ENCODE measurements at places on chromosomes 6 and 20. TPM values are rescaled to one million over a fixed set of nuclear protein-coding genes. Genes with fewer than 3 reads are reported as not detected.

DNA sequence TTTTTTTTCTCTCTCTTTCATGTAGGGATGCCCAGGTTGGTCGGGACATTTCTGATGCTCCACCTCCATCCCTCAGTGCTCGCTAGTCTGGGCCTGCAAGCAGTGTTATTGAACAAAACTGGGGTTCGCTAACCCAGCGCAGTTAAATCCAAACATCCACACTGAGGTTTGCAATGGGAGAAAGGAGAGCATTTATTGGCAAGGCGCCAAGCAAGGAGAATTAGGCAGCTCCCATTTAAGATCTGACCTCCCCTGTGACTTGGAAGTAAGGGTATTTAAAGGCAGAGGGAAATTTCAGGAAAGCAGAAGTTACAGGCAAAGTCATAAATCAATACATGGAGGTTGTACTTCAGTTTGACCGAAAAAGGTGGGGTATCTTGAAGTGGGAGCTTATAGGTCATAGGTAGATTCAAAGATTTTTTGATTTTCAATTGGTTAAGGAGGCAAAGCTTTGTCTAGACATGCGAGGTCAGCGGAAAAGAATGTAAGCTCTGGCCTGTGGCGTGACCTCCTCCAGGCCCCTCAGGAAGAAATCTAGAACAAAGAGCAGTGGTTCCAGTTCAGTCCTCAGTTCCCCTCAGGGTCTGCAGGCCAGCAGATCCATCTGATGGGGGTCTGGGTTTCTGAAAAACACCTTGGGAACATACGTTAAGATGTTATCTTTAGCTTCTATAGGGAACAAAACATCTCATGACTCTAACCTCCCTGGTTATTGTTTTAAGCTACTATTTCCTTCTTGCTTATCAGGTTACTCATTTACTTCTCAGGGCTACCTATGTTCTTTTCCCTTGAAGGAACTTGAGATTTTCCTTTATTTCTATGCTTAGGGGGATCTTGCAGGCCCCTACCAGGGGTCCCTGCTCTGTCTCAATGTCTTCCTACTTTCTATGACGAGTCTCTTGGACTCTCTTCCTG lies 66.0 kb upstream of the KIF16B start:
- DNase-seq: no peak

DNA sequence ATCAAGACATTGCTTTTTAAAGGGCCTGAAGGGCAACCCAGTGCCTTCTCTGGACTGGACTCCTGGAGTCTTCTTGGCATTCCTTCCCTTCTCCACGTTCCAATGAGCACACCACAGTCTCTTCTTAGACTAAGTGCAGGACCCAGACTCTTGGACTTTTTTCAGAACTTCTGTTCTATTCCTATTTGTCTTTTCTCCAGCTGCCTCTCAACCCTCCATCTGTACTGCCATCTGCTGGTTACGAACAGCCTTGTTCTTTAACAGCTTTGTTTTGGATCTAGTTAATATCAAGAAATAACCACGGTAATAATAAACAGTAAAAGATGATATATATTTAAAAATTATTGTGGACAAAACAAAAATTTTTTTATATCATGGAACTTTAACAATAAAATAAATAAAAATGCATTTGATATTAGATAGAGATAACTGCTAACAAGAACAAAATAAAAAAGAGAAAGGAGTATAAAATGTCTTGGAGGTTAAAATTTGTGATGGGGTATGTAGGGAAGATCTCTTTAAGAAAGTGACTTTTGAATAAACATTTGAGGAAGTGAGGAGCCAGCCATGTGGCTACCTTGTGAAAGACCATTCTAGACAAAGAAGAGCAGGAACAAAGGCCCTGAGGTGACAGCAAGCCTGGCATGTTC lies 105.1 kb upstream of the HCRTR2 start:
- DNase-seq: no peak

DNA sequence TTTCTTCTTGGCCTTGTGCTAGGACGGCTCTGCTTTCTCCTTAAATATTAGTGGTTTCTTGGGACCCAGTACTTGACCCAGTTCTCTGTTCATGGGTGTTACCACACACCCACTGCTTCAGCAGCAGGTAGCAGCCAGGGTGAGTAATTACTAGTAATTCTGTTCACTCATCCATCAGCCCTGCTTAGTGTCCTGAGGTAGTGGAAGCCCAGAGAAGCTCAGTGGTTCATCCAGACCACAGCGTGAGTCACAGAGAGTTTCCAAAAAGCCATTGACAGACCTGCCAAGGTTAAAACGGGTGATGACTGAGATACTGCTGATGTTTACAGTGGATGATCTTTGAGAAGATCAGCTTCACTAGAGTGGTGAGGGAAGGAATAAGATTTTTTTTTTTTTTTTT lies 51.7 kb upstream of the HINT3 start:
- no peak for DNase-seq

DNA sequence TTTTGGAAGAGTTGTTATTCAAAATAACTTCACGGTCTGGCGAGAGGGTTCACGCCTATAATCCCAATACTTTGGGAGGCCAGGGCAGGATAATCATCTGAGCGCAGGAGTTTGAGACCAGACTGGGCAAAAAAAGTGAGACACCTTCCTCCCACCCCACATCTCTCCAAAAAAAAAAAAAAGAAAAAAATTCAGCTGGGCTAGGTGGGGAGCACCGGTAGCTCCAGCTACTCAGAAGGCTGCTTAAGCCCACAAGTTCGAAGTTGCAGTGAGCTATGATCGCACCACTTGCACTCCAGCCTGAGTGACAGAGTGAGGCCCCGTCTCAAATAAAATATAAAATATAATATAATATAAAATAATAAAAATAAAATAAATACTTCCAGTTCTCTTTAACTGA lies 10.4 kb downstream of the OR2B2 start:
- no peak for DNase-seq

Gene VSTM2L
- 120 TPM for total RNA-seq

Gene PROKR2
- total RNA-seq: not detected

DNA sequence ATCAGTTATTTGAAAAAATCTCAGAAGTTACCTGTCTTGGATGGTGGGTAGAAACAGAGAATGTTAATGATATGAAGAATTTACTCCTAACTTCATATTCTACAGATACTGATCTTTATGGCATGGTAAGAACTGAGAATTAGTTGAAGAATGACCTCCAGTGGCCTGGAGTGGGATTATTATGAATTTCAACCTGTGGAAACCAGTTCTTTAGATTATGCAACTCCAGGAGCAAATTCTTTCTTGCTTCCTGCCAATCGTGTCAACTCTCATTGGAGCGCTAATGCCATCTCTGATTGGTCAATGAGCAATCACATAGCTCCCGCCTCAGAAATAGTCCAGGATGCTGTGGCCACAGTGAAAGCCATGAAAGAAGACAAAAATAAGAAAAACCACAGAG lies 40.6 kb downstream of the LYRM2 start:
- no peak for DNase-seq

Gene TINAG
- total RNA-seq: 0.26 TPM

Gene TCF15
- 9.3 TPM for total RNA-seq

DNA sequence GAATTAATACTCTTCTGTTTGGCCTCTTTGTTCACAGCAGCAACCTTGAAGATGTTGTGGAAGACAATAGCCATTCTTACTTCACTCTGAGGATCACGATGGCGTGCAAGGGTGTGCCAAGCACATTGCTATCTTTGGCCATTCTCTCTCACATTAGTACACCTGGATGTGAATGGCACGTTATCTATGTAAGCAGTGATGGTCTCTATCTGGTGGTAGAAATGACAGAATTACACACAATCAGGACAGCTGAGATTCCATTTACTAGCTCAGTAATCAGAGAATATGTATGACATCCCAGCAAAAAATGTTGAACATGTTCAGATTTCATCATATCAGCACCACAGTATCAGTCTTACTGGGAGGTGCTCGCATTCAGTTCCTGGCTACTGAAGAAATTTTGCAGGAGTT lies 116.2 kb downstream of the LCA5 start:
- DNase-seq: no peak

Gene FAM83D
- total RNA-seq: 0.88 TPM
